ENCODE measurements at places on chromosomes 7 and 10. TPM values are rescaled to one million over a fixed set of nuclear protein-coding genes. Genes with fewer than 3 reads are reported as not detected.

The SPDYE3 gene
- total RNA-seq, result not detected

- no peak for DNase-seq
Observed at GRCh38 chr7:118239014-118239413, 14.5 kb downstream of the ANKRD7 start.

DNA sequence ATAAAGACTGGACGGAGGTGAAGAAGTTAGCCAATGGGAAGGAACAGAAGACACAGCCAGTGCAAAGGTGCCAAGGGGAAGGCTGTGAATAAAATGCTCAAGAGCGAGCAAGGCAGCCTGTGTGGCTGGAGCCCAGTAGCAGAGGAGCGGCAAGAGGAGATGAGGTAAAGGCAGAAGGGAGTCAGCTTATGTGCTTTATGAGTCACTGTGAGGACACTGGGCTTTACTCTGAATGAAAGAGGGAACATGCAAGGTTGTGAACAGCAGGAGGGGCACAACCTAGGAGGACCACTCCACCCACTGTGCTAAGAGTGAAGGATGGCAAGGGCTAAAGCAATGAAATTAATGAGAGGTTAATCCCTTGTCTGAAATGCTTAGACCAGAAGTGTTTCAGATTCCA lies 129.0 kb upstream of the ODAD2 start:
- no peak for DNase-seq

DNA sequence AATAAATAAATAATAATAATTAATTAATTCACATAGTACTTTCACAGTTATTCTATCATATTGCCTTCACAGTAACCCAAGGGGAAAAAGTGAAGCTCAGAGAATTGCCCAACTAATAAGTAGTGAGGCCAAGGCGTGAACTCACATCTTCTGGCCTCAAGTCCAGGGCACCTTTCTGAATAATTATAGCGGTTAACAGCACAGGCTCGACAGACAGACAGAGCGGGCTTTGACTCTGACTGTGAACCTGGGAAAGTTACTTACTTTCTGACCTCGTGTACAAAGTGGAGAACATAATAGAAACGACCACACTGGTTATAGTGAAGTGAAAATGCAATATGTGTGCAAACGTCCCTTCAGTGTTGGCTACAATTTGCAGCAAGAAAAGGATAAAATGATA lies 5.7 kb upstream of the SMKR1 start:
- no peak for DNase-seq

DNA sequence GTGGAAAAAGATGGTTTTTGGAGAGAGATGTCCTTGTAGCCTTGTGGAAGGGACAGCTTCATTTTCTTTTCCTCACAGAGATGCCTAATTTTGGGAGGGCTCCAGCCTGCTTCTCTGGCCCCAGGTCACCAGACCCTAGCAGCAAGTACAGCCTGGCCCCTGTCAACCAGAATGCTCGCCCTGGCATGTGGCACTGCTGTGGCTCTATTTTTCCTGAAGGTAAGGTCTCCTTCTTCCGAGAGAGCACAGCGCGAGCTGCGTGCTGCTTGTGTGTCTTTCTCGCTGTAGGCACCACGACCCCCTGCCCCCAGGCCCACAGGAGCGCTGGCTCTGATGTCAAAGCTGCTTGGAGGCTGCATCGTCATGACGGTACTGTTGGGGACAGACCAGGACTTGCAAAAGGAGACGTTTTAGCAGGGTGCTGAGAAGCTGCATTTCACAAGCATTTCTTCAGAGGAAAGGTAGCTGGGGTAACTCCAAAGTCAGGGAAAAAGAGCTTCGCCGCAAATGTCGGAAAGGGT lies 58.7 kb downstream of the CLEC2L start:
- no peak for DNase-seq

DNA sequence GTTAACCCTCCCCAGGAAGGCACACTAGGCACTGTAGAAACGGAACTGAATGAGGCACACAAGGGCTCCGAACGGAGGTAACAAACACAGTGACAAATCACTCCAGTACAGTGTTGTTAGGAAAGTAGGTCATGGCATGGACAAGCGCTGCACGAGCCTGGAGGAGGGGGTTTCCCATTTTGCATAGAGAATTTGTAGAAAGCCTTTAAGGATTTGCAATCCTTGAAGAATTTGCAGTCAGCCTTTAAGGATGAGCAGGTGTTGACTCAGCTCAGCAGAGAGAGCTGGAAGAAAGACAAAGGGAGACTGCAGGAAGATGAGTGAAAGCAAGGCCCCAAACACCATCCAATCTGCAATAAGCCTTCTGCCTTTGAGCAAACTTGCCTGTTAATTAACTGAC lies 51.1 kb upstream of the PPP1R3C start:
- peak; percentile 55 for DNase-seq

DNA sequence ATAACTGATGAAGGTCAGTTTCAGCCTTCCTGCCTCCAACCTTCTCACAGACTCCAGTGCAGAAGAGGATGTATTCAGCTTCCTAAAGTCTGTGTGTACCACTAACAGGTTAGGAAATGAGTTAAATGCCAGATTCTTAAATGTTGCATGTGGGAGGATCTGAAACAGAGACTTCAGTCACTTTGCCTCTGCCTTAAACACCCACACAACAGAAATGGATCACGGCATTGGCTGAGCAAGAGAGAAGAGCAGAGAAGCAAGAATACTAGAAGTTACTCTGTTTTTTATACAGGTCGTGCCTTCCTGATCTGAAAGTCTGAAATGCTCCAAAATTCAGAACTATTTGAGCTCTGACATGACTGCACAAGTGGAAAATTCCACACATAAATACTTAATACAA lies 98.9 kb upstream of the ARHGAP21 start:
- no peak for DNase-seq

Data from esophagus muscularis mucosa (tissue), 4 donors.